ENCODE measurements at places on chromosomes 5 and 9.
A peak's percentile ranks its signal among the peaks of the same experiment; 100 is the strongest.

- no peak for DNase-seq
Observed at GRCh38 chr9:22274477-22274876, 172.1 kb upstream of the DMRTA1 start.

- DNase-seq: peak; percentile 54
Observed at GRCh38 chr5:135139381-135140134, 105.5 kb upstream of the PITX1 start.

DNA sequence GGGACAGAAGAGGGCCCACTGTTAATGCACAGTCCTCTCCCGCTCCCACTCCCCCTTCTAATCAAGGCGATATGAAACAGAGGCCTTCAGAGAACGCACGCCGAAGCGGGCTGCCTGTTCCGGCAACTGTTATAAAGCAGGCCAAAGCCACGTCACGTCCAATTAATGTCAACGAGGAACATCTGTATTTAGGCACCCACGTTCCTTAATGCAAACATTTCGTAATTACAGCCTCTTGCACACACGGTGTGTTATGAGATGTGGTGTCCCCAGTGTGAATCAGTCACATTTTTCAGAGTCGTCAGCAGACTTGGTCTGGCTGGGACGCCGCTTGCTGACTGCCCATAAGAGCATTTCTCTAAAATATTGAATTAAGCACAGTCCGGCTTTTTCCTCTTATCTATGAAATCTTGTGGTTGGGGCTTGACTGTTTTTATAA, 339.0 kb downstream of the NSG2 start:
- peak; percentile 11 for DNase-seq

GRCh38 chr9:132892400-132892799, 13.7 kb downstream of the SPACA9 start:
- no peak for DNase-seq

DNA sequence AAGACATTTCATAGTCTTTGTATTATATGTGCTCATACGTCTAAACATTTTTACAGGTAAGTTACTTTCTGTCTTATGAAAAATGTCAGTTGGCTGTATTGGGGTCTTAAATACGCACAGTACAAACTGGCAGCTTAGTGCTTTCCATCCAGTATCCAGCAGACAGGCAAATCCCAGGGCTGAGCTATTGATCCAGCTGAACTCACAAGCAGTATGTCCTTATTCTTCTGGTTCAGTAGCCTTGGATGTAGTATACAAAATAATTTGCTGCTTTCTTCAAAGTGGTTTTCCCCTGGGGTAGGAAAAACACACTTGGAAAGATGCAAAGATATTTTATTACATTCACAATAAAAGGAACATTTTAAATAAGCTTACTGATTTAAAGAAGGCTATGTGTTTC, 617.2 kb downstream of the NR2F1-AS1 start:
- no peak for DNase-seq

GRCh38 chr5:32514806-32515205, 70.3 kb upstream of the ZFR start:
- no peak for DNase-seq

GRCh38 chr5:54965806-54966205, 19.6 kb downstream of the ESM1 start:
- DNase-seq: no peak

- DNase-seq: no peak
Observed at GRCh38 chr9:79575547-79575946, 3.8 kb downstream of the TLE4 start.

Measured in renal cortex interstitium (tissue), 15 donors.